ENCODE measurements at places on chromosomes 7 and 10. TPM values are rescaled to one million over a fixed set of nuclear protein-coding genes. Genes with fewer than 3 reads are reported as not detected.

DNA sequence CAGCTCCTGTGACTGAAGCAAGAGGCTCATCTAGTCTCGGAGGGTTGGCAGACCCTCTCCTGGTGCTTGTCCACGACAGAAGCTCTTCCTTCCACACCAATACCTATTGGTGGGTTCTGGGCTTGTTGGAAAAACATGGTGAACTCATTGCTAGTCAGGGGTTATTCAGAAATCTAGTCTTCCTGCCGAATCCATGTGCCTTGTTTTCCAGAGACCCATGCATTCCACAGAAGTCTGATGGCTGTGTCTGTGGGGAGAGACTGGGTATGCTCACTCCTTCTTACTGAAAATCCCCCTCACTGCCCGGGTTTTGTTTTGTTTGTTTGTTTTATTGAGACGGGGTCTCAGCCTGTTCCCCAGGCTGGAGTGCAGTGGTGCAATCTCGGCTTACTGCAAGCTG is 138.3 kb downstream of the DNAJB6 start:
- no peaks in the 10 kb centered on the region for H3K4me1 ChIP-seq
- DNase-seq: no peak
- H3K27me3 ChIP-seq: no peaks in the 10 kb centered on the region

- no peak for DNase-seq
- no peak overlapping the region for H3K27ac ChIP-seq
- H3K36me3 ChIP-seq: no peaks in the 10 kb centered on the region
- no peaks in the 10 kb centered on the region for H3K27me3 ChIP-seq
- peaks cover 28% of the 10 kb centered on the region for H3K4me1 ChIP-seq
Measured at GRCh38 chr7:4720225-4720624, 38.1 kb downstream of the FOXK1 start.

- no peak for DNase-seq
- no peaks in the 10 kb centered on the region for H3K36me3 ChIP-seq
- H3K27ac ChIP-seq: no peak overlapping the region
- H3K4me1 ChIP-seq: no peaks in the 10 kb centered on the region
Measured at GRCh38 chr7:140447841-140448240, 31.5 kb downstream of the MKRN1 start.

GRCh38 chr7:128045766-128046165 is 14.5 kb upstream of the LRRC4 start:
- H3K27ac ChIP-seq: no peak overlapping the region
- H3K27me3 ChIP-seq: no peaks in the 10 kb centered on the region
- H3K4me1 ChIP-seq: peaks cover 6% of the 10 kb centered on the region
- H3K4me3 ChIP-seq: no peak overlapping the region
- DNase-seq: no peak

MUC3A gene
- total RNA-seq: not detected

CALML5 gene
- not detected for total RNA-seq

DNA sequence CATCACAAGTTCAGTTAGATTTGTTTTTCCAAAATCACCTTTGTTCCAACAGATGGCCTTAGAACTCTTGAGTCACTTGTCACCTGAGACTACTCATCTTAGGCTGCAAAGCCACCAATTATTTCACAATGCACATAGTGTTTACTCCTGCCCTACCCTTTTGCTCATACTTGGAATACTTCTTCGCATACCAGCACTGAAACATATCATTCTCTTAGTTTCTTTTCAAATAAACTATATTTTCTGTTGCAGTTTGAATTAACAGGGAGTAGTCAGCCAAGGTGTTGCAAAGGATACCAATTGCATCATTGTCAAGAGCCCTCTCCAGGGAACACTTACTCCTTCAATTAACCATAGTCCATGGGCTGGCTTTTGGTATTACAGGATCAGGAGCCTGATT is 71.0 kb downstream of the CASD1 start:
- H3K36me3 ChIP-seq: no peaks in the 10 kb centered on the region
- no peak for DNase-seq
- no peaks in the 10 kb centered on the region for H3K27me3 ChIP-seq
- no peak overlapping the region for H3K4me3 ChIP-seq
- peaks cover 3% of the 10 kb centered on the region for H3K4me1 ChIP-seq
- no peak overlapping the region for H3K27ac ChIP-seq

GRCh38 chr7:121515630-121516401 is 119.7 kb upstream of the FAM3C start:
- H3K4me1 ChIP-seq: no peaks in the 10 kb centered on the region
- H3K36me3 ChIP-seq: no peaks in the 10 kb centered on the region
- H3K27me3 ChIP-seq: no peaks in the 10 kb centered on the region
- H3K27ac ChIP-seq: no peak overlapping the region

DNA sequence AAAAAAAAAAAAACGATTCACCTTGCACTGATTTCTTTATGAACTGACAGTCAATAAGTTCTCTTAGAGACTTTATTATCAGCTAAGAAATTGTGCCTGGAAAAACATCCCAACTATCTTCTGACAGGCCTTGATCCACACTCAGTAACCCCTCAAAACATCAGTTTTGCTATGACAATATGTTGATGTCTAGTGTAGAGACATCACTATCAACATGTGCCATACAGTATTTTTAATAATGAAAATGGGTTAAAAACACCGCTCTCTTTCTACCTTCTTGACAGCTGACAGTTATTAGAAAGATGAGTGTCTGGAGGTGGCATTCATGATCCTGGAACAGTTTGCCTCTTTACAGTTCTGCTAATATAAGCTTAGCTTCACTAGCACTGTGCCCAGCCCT is 175.8 kb upstream of the TMEM229A start:
- no peaks in the 10 kb centered on the region for H3K27me3 ChIP-seq
- H3K36me3 ChIP-seq: no peaks in the 10 kb centered on the region
- no peak for DNase-seq
- no peaks in the 10 kb centered on the region for H3K4me1 ChIP-seq
- no peak overlapping the region for H3K27ac ChIP-seq
- no peak overlapping the region for H3K4me3 ChIP-seq

DNA sequence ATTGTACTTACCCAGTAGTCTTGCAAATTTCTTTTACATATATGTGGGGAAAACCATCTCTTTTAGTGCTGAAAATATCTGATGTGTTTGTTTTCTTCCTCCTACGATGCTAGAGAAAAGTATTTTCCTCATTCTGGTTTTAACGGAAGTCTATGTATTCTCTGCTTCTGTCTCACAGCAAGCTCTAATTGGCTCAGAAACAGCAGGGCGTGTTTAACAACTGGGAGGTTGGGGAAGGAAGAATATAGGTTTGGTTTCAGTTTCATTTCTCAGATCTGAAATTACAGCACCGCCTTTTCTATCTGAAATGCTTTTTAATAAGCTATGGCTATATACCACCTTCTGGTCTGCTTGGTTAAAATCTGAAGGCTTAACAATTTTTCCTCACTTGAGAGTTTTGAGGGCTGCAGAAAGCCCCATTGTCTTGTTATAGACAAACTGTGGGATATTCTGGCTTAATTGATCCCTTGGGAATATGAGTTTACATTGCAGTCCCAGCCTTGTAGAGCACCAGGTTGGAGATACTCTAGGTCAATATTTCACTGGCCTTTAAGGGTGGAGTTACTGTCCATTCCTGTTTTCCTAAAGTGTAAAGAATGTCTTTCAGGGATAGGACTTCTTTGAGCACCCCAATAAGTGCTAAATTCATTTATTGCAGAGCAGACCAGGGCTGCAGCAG is at the start of gene SAMD9:
Gene SAMD9 (minus strand): TSS at position 128 of the 679 bp plus-strand sequence. CDS start 11,882 bp downstream, outside the sequence.
- H3K27ac ChIP-seq: peak within 1 kb of the TSS; percentile 70
- H3K27me3 ChIP-seq: no peaks in the 10 kb centered on the region
- peak; percentile 80 for DNase-seq
- H3K4me1 ChIP-seq: peaks cover 6% of the 10 kb centered on the region
- no peak within 1 kb of the TSS for H3K4me3 ChIP-seq
- H3K36me3 ChIP-seq: no peaks in the 10 kb centered on the region

GRCh38 chr7:24617957-24618616 is 44.8 kb downstream of the PALS2 start:
- no peaks in the 10 kb centered on the region for H3K27me3 ChIP-seq
- DNase-seq: no peak
- H3K4me1 ChIP-seq: no peaks in the 10 kb centered on the region
- no peak overlapping the region for H3K27ac ChIP-seq

MRC1 gene
- 44.5 TPM for total RNA-seq

GRCh38 chr10:117861329-117861728 is 185.4 kb downstream of the RAB11FIP2 start:
- no peak overlapping the region for H3K27ac ChIP-seq
- no peak overlapping the region for H3K4me3 ChIP-seq
- no peaks in the 10 kb centered on the region for H3K36me3 ChIP-seq
- no peaks in the 10 kb centered on the region for H3K27me3 ChIP-seq
- no peaks in the 10 kb centered on the region for H3K4me1 ChIP-seq

GRCh38 chr7:60706-61105 is 131.7 kb upstream of the FAM20C start:
- no peak overlapping the region for H3K27ac ChIP-seq
- peak; percentile 5 for DNase-seq
- no peaks in the 10 kb centered on the region for H3K36me3 ChIP-seq
- no peak overlapping the region for H3K4me3 ChIP-seq
- no peaks in the 10 kb centered on the region for H3K27me3 ChIP-seq

SCART1 gene
- total RNA-seq: 3.6 TPM

C10orf88 gene
- total RNA-seq: 8.3 TPM

GRCh38 chr7:17546592-17546991 is 248.1 kb downstream of the AHR start:
- H3K4me1 ChIP-seq: peaks cover 19% of the 10 kb centered on the region
- no peak for DNase-seq
- no peaks in the 10 kb centered on the region for H3K36me3 ChIP-seq
- peak overlapping the region; percentile 80 for H3K27ac ChIP-seq
- no peaks in the 10 kb centered on the region for H3K27me3 ChIP-seq

GRCh38 chr10:7408291-7409044 is 2.4 kb downstream of the SFMBT2 start:
- peak overlapping the region; percentile 85 for H3K27ac ChIP-seq
- H3K36me3 ChIP-seq: no peaks in the 10 kb centered on the region
- H3K4me3 ChIP-seq: peak overlapping the region; percentile 86
- DNase-seq: peak; percentile 73

DBNL gene
- total RNA-seq: 83.1 TPM

C10orf105 gene
- not detected for total RNA-seq

FANK1 gene
- total RNA-seq: 3.6 TPM

GRCh38 chr10:50805981-50806622 is 66.4 kb downstream of the ASAH2B start:
- no peak overlapping the region for H3K4me3 ChIP-seq
- no peak for DNase-seq
- H3K27me3 ChIP-seq: peaks cover 2% of the 10 kb centered on the region
- H3K4me1 ChIP-seq: no peaks in the 10 kb centered on the region

- H3K4me1 ChIP-seq: no peaks in the 10 kb centered on the region
- DNase-seq: no peak
- H3K27ac ChIP-seq: no peak overlapping the region
- H3K4me3 ChIP-seq: no peak overlapping the region
- no peaks in the 10 kb centered on the region for H3K36me3 ChIP-seq
- H3K27me3 ChIP-seq: no peaks in the 10 kb centered on the region
Measured at GRCh38 chr7:8129318-8129659, 132.7 kb downstream of the ICA1 start.

- no peak for DNase-seq
- no peak overlapping the region for H3K4me3 ChIP-seq
- no peak overlapping the region for H3K27ac ChIP-seq
- H3K4me1 ChIP-seq: no peaks in the 10 kb centered on the region
- no peaks in the 10 kb centered on the region for H3K27me3 ChIP-seq
Measured at GRCh38 chr7:36642010-36642409, 82.3 kb downstream of the AOAH start.

FKBP6 gene
- not detected for total RNA-seq

DNA sequence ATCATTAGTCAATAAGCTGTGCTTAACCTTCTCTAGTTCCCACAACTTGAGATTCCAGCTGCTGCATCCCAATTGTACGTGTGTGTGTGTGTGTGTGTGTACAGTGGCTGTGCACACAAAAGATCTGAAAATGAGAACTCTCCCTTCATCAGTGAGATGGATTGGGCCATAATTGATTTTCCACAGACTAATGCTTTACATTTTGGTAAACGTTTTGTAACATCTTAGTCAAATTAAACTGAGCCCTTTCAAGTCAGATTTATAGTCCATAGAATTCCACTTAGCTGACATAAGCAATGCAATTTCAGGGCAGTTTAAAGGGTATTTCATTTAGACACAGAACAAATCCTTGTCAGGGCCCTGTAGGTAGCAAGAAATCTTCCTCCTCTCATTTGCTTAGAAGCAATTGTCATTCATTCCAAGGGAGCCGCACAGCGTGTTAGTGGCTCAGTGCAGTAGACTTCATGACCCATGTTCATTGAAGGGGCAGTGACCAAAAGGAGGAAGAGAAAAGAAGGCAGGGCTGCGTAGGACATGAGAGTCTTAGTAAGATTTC is 1123.5 kb upstream of the AUTS2 start:
- no peak for DNase-seq
- no peak overlapping the region for H3K27ac ChIP-seq
- no peaks in the 10 kb centered on the region for H3K36me3 ChIP-seq
- H3K27me3 ChIP-seq: no peaks in the 10 kb centered on the region
- H3K4me3 ChIP-seq: no peak overlapping the region

- H3K4me1 ChIP-seq: no peaks in the 10 kb centered on the region
- H3K27ac ChIP-seq: no peak overlapping the region
- no peak for DNase-seq
- H3K27me3 ChIP-seq: no peaks in the 10 kb centered on the region
- no peaks in the 10 kb centered on the region for H3K36me3 ChIP-seq
Measured at GRCh38 chr7:157550300-157551275, 213.8 kb downstream of the DNAJB6 start.

- no peak overlapping the region for H3K4me3 ChIP-seq
- no peak overlapping the region for H3K27ac ChIP-seq
- no peak for DNase-seq
- peaks cover 77% of the 10 kb centered on the region for H3K27me3 ChIP-seq
- peaks cover 7% of the 10 kb centered on the region for H3K4me1 ChIP-seq
Measured at GRCh38 chr7:157684909-157685429, 348.2 kb downstream of the DNAJB6 start.

DNA sequence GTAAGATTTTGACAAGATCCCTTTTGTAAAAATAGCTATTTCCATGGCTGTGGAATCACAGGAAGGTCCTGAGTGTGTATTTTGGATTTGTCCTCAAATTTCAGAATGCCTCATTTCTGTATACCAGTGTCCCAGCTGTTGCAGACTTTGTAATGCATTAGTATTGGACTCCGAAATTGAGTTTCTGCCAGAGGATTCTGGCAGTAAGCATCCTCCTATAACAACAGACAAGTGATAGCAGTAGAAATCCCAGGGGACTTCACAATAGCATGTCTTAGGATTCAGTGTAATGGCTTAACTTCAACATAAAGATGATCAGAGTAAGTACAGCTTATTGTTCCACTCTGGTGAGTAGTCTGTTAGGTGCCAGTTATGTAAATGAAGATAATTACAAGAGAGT is 104.6 kb downstream of the FOXP2 start:
- H3K27me3 ChIP-seq: no peaks in the 10 kb centered on the region
- no peaks in the 10 kb centered on the region for H3K36me3 ChIP-seq
- no peak overlapping the region for H3K4me3 ChIP-seq
- no peaks in the 10 kb centered on the region for H3K4me1 ChIP-seq
- H3K27ac ChIP-seq: no peak overlapping the region
- DNase-seq: no peak

GRCh38 chr7:101422356-101423195 is 59.9 kb downstream of the COL26A1 start:
- H3K4me3 ChIP-seq: no peak overlapping the region
- H3K36me3 ChIP-seq: no peaks in the 10 kb centered on the region
- peak overlapping the region; percentile 47 for H3K27ac ChIP-seq
- H3K4me1 ChIP-seq: peaks cover 6% of the 10 kb centered on the region

GRCh38 chr10:12704488-12704887 is 297.0 kb downstream of the CCDC3 start:
- DNase-seq: no peak
- H3K36me3 ChIP-seq: no peaks in the 10 kb centered on the region
- no peaks in the 10 kb centered on the region for H3K27me3 ChIP-seq
- no peak overlapping the region for H3K27ac ChIP-seq
- H3K4me1 ChIP-seq: peaks cover 18% of the 10 kb centered on the region
- H3K4me3 ChIP-seq: no peak overlapping the region
